Daoy (cell line): ENCODE measurements at places on chromosomes 13 and 19. TPM values are rescaled to one million over a fixed set of nuclear protein-coding genes. Genes with fewer than 3 reads are reported as not detected.

SYT5 gene
- total RNA-seq, result 0.12 TPM in 1 of 2 replicates, not detected in the other

SIGLEC6 gene
- 0.63 TPM in 1 of 2 replicates, not detected in the other for total RNA-seq

N4BP2L1 gene
- 0.34 TPM in 1 of 2 replicates, not detected in the other for total RNA-seq

TSHZ3 gene
- total RNA-seq, result 1.8 and 2.9 TPM in 2 replicates

ZNF441 gene
- total RNA-seq, result 2.3 and 4.1 TPM in 2 replicates

ZNF536 gene
- 10.2 and 11.2 TPM in 2 replicates for total RNA-seq

TUBB4A gene
- 0.17 and 0.65 TPM in 2 replicates for total RNA-seq

ZNF799 gene
- total RNA-seq, result 1.9 and 2.0 TPM in 2 replicates

DGKH gene
- 4.3 and 6.7 TPM in 2 replicates for total RNA-seq

IFI30 gene
- total RNA-seq, result 17.8 and 20.2 TPM in 2 replicates

ZNF43 gene
- total RNA-seq, result 8.1 and 8.7 TPM in 2 replicates

ITGBL1 gene
- 0.65 and 2.2 TPM in 2 replicates for total RNA-seq

DNA sequence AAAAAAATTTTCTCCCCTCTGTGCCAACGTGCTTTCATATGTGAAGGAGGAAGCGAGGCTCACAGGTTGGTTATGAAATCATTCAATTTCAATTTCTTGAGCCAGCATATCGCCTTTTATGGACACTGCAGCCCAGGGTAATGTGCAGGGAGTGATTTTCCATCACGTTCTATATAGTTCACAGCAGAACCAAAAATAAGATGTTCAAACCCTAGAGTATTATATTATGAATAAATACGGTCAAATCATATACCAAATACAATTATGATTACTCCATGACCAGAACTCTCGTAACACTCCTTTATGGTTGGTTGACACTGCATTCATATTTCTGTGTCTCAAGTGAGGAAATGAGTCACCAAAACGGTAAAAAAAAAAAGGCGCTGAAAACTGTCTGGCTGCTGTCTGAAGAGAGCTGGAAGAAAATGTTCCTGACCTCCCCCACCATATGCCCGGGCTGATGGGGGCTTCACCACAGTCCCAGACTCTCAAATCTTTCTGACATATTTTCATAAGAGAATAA lies 75.8 kb upstream of the UBAC2 start:
- DNase-seq, result peak; percentile 69

DNA sequence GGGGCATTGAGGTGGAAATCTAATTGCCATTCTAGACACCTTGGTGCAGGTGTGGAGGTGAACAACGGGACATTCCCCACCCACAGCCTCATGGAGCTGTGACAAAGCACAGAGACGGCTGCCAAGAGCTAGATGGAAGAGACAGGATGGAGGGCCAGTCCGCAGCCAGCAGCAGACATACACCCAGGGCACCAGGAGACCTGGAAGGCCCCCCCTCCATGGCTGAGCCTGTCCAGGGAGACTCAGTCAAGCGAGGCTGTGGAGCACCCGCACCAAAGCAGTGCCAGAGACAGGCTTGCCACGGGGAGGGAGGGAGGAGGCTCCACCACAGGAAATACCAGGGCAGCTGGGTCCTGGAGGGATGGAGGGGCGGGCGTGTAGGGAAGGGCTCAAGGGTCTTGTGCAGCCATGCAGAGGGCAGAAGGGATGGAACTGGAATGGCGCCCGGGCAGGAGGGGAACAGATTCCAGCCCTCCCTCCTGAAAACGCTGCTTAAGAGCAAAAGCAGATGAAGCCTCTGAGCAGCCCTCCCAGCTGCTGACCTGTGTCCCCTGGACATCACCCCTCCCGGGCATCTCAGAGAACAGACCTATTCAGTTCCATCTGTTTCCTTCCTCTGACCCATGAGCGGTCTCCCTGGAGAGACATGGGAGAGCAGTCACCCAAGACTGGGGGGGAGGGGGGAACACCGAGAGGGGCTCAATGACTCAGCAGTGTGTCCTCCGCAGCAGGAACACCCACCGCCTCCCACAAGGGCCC lies 14.4 kb downstream of the EPS15L1 start:
- peak; percentile 55 for DNase-seq

DNA sequence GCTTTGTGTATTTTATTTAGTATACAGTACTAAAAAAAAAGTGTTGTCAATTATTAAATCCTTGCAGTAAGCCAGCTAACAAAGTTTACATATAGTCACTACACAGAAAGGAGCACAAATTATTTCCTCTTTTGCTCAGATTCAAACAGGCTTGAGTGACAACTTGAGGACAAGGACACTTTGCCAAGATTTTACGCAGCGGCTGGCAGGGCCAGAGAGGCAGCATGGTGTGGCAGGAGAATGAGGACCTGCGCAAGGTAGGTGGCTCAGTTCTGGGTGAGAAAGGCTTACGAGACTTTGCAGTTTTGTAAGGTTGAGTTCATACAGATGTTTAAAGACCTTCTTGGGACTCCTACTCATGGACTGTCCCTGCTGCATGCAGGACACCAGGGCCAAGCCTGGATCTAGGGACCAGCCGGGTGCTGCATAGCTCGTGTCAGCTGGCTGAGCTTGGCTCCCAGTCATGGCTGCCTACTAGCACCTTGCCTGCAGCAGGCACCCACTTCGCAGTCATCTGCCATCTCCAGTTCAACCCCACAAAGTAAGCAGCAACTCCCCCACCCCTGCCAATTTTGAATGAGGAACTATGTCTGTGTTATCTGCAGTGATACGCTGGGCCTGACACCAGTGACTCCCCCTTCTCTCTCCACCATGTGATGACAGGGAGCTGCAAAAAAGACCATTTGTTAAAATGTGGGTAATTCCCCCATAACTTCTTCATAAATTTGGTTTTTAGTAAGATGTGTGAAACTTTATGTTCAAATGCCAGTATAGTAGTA lies 3.7 kb upstream of the TUBA3C start:
- DNase-seq, result no peak

DNA sequence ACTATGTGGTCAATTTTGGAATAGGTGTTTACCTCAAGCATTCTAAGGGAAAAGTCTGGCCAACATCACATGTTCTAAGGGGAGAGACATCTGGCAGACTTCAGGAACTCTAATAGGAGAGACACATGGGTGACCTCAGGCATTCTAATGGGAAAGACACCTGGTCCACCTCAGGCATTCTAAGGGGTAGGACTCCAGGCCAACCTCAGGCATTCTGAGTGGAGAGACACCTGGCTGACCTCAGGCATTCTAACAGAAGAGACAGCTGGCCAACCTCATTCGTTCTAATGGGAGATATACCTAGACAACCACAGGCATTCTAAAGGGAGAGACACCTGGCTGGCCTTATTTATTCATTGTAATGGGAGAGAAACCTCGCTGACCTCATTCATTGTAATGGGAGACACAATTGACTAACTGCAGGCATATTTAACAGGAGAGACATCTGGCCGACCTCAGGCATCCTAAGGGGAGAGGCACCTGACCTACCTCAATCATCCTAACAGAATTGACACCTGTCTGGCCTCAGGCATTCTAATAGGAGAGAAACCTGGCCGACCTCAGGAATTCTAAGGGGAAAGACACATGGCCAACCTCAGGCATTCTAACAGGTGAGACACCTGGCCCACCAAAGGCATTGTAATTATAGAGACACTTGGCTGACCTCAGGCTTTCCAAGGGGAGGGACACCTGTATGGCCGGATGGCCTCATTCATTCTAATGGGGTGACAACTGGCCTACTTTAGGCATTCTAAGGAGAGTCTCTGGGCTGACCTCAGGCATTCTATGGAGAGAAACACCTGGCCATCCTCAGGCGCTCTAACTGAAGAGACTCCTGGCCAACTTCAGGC lies 1346.8 kb downstream of the UQCRFS1 start:
- DNase-seq, result no peak

- peak; percentile 63 for DNase-seq
These were observed 11.0 kb downstream of the CTU1 start for GRCh38 chr19:51097166-51097738.

- no peak for DNase-seq
These were observed 206.3 kb downstream of the RAP2A start for GRCh38 chr13:97640268-97640667.

DNA sequence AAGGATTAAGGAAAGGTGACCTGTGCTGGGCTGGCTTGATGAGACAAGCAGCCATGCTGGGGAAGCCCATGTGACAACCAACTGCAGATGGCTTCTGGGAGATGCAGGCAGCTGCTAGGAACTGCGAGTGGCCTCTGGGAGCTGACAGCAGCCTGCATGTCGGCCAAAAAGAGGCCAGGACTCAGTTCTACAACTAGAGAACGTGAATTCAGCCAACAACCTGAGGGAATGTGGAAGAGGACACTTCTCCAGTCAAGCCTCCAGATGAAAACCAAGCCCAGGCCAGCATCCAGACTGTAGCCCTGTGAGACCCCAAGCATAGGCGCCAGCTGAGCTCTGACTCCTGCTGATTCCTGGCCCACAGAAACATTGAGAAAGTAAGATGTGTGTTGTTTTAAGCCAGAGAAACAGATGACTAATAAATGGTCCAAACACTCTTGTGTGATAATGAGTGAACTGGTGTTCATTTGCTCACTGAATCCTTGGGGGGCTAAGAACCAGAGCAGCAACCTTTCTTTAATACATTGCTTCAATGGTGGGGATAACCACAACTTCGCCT lies 45.0 kb downstream of the SLC7A1 start:
- DNase-seq, result peak; percentile 13

- no peak for DNase-seq
These were observed 126.8 kb upstream of the ATXN8OS start for GRCh38 chr13:69980799-69981198.

- DNase-seq, result peak; percentile 4
These were observed 213.1 kb upstream of the TMTC4 start for GRCh38 chr13:100887729-100888151.

DNA sequence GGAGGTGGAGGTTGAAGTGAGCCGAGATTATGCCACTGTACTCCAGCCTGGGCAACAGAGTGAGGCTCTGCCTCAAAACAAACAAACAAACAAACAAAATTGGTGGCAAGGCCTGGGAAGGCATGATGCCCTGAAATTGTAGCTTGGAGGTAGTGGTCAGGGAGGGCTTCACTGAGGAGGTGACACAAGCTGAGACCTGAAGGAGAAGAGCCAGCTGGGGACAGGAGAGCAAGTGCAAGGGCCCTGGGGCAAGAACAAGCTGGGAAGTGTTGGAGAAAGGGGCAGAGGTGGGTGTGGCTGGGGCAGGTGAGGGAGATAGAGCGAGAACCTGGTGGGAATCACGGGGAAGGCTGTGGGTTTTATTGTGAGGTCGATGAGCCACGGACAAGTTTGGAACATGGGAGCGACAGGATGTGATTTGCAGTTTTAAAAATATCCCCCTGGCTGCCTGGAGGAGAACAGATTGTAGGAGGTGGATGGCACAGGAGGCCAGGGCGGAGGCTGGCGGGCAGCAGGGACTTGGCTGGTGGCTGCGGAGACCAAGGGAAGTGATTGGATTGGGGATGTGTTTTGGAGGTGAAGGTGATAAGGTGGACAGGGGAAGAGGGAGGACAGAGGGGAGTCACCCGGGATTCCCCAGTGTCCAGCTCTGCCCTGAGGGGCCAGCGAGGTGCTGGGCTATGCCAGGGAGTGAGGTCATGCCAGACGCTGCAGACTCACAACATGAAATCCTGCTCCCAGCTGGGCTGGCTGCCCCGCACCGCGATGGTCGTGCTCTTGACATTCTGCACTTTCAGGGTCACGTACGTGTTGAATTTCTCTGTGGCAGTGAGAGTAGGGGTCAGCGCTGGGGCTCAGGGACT lies 14.0 kb downstream of the UNC13A start:
- no peak for DNase-seq

DNA sequence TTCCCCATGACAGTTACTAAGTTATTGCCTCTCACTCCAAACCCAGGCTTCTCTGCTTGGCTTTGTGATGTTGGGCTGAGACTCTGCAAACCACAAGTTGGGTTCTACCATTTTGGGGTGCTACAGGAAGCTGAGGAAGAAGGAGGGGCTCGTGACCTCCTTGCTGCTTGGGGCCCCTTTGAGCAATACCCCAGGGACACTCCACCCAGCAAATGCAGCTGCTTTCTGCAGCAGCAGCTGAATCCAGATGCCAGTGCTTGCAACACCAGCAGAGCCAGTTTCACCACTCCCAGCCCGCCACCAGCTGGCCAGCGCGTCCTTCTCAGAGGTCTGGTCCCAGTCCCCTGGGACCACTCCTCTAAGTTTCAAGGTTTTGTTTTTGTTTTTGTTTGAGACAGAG lies 22.0 kb upstream of the UBAC2 start:
- DNase-seq, result no peak

GRCh38 chr13:42484386-42484785 lies 89.6 kb upstream of the TNFSF11 start:
- peak; percentile 21 for DNase-seq

DNA sequence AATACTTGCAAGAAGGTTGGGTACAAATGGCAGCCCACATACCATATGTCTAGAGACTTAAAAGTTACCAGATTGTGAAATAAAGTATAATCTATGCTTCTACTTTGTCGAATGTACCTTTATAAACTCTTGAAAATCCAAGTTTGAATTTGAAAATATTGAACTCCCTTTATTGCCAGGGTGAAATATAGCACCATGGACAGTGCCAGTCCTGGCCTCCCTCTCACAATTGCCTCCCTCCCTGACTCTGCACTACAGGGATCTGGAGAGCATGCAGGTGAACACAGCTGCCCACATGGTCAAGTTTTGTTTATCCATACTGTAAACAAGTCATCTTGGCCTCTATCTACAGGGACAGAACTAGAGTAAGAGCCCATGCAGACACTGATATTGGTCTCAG lies 394.1 kb upstream of the SLITRK6 start:
- no peak for DNase-seq

DNA sequence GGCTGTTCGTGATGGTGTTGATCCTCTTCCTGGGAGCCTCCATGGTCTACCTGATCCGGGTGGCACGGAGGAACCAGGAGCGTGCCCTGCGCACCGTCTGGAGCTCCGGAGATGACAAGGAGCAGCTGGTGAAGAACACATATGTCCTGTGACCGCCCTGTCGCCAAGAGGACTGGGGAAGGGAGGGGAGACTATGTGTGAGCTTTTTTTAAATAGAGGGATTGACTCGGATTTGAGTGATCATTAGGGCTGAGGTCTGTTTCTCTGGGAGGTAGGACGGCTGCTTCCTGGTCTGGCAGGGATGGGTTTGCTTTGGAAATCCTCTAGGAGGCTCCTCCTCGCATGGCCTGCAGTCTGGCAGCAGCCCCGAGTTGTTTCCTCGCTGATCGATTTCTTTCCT lies 12.2 kb upstream of the C19orf33 start:
- no peak for DNase-seq
